ENCODE measurements at places on chromosomes 5 and 9.

GRCh38 chr5:136926073-136926472, 560.7 kb upstream of the TRPC7 start:
- DNase-seq = no peak

GRCh38 chr5:126778675-126779403, 1.9 kb downstream of the LMNB1 start:
- no peak for DNase-seq

GRCh38 chr5:16461782-16462181, 3.8 kb downstream of the ZNF622 start:
- DNase-seq = no peak

DNA sequence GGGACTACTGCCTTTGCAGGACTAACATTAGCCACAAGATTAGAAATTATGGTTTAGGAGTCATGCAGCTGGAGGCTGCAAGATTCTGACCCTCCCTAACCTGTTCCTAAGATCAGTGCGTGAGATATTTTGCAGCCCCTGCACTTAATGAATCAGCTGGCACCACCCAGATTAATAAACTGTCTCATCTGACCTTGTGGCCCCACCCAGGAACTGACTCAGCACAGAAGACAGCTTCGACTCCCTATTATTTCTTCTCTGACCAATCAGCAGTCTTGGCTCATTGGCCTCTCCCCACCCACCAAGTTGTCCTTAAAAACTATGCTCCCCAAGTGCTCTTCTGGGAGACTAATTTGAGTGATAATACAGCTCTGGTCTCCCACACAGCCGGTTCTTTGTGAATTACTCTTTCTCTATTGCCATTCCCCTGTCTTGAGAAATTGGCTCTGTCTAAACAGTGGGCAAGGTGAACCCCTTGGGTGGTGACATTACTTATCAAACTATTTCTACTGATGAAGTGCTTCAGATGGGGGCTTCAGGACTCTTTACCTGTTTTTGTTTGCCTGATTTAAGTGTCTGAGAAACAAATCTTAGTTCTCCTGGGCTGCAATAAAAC, 17.0 kb downstream of the CTSL start:
- no peak for DNase-seq

- no peak for DNase-seq
These were observed 132.6 kb downstream of the MRPL36 start for GRCh38 chr5:1666812-1667588.

- DNase-seq = no peak
These were observed 87.0 kb upstream of the ATG10 start for GRCh38 chr5:81884871-81885270.

- no peak for DNase-seq
These were observed 27.5 kb downstream of the FNIP1 start for GRCh38 chr5:131769336-131769735.

DNA sequence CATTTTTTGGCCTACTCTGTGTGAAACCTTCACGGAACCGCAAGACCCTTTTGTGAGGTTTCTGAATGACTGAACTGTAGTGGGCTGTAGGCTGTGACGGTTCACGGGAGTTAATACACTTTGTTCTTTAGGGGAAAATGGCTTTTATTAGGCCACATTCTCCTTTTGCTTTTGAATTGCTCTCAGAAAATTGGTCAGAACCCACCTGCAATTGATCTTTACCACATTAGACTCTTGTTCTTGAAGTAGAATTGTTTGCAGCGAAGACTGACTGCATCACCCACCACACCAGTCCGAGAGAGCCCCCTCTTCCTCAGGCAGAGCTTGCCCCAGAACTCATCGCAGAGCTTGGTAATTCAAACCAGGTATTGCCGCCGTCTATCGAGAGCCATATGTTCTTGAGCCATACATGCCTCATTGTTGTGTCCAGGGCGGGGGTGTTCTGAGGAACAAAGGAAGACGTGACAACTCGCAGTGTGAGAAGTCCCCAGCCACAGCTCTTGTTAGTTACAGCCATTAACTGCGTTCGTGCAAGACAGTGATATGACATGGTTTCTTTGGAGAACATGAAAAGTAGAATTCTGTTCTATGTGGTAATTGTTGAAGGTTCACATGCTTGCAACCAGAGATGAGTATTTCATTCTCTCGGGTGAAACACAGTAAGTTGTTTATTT, 166.4 kb upstream of the OTULINL start:
- no peak for DNase-seq

DNA sequence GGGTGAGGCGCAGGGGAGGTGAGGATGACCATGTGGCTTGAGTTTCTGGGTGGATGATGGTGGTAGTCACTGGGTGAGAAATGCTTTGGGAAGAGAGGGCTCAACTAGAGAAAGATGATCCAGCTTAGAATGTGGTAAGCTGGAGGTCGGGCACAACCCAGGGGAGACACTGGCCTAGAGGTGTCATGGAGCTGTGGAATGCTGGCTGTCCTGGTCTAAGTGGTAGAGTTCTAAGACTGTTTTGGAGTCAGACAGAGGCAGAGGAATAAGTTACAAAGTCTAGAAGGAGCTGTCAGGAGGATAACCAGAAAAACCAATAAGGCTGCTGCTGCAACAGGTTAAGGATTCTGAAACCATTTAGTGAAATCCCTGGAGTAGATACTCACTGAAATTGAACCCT, 19.2 kb upstream of the ACSL6 start:
- DNase-seq = no peak

DNA sequence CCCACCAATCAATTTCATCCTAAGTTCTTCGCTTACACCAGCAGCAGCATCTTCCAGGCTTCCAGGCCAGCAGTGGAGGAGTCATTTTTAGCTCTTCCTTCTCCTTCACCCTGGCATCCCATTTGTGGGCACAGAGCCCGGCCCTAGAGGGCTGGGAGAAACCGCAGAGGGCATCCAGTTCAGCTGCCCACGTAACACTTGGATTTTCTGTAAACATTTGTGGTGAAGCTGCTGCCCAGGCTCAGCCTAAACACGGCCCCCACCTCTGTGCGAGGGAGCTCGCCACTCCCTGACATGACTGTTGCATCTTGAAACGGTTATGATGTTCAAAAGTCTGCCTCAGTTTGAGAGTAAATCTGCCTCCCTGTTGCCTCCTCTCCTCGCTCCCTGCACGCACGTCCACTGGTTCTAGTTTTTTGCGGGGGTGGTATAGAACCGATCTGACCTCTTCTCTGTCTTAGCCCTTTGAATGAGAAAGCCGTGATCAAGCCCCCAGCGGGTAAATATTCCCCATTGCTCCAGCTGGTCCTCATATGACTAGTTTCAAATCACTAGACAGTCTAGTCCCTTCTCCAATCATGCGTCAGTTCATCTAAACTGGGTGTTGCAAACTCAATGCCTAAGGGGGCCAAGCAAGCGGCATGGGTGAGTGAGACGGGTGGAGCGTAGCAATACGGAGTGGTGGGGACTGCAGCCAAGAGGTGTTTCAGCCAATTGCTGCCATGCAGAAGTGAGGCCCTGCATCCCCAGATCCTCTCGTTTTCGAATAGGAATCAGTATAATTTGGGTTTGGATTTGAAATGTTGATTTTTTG, 34.9 kb upstream of the N4BP3 start:
- no peak for DNase-seq

- no peak for DNase-seq
These were observed 655 bp downstream of the TOR4A start for GRCh38 chr9:137278061-137278701.

- DNase-seq = no peak
These were observed 744 bp upstream of the PPP2CA start for GRCh38 chr5:134226441-134227192.

DNA sequence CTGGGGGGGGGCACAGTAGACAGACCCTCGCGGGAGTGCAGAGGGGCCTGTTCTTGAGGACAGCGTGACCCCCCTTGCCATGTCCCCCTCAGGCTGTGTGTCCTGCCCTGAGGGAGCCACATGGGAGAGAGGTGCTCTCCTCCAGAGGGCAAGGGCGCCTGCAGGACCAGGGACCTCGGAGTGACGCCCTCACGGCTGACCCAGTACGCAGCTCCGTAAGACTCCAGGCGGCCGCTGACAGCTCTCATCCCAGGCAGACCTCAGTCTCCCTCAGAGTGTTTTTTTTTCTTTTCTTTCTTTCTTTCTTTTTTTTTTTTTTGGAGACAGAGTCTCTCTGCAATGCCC, 27.3 kb downstream of the EXD3 start:
- DNase-seq = no peak

GRCh38 chr5:77546-77945, 14.4 kb upstream of the PLEKHG4B start:
- no peak for DNase-seq

- DNase-seq = no peak
These were observed 514.8 kb downstream of the CDK5RAP2 start for GRCh38 chr9:120065151-120065550.

GRCh38 chr5:126855266-126855665, 78.3 kb downstream of the LMNB1 start:
- no peak for DNase-seq

DNA sequence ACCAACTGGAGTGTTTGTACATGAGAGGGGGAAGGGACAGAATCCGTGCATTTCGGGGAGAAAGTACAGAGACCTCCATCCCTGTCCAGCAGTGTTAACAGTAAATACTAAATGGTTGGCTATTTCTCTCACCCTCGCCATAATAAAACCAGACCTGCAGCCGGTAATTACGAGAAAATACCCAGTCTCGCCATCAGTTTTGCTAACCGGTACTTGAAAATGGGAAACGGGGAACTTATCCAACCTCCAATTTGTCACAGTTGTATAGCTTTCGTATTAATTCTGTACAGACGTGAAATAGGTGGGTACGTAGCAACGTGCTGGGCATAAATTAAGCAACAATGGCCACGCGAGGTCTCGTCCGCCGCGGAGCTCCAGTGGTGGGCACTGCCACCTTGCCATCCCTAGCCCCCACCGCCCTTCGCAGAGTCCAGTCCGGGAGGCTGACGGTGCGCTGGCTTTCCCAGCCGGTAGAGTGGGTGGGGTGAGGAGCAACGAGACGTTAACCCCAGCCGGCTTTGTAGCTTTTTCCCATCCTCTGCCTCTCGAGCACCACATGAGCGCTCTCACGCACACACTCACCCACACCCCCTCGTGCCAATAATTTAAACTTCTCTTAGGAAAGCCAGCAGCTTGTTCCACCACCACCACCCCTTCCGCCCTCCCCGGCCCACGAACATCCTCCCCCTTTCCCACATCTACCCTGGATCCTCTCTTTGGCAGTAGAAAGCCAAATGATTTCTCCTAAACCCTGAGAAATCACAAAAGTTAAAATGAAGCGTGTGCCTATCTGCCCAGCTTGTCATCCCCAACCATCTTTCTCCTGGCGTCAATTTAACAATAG, 1.8 kb downstream of the ELAVL2 start:
- DNase-seq = no peak

GRCh38 chr9:114690308-114690707, 8.3 kb upstream of the TEX48 start:
- no peak for DNase-seq

- DNase-seq = no peak
These were observed 89.8 kb downstream of the NTRK2 start for GRCh38 chr9:84759300-84759750.

DNA sequence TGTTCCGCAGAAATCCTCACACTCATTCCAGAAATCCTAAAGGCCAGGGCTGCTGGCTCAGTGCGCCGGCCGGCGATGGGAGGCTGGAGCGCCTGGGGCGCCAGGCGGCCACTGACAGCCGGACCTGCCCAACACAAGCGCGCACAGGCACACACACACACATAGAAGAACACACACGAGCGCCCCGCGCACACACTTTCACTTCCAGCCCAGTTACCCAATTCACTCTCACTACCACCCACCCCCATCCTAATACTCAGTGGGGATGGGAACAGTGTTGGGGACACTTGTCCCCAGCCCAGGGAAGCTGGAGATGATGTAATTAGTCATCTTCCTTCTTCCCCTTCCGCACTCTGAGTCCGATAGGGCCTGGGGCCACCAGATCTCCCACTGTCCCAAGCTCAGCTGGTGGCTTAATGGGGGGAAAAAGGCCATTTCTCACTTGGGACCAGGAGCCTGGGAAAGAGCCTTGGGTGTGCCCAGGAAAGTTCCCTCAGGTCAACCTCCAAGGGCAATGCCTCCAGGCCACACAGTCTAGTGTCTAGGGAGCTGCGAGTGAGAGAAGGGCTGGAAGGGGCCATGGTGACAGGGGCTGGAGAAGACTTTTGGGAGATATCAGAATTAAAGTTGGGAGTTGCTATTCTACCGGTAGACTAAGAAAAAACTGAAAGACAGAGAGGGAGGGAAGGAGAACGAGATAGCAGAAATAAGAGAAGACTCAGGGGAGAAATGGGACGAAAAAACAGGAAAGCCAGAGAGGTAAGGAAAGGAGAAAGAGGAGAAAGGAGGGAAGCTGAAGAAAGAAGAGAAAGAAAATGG, 1.7 kb downstream of the EBF1 start:
- DNase-seq = no peak

DNA sequence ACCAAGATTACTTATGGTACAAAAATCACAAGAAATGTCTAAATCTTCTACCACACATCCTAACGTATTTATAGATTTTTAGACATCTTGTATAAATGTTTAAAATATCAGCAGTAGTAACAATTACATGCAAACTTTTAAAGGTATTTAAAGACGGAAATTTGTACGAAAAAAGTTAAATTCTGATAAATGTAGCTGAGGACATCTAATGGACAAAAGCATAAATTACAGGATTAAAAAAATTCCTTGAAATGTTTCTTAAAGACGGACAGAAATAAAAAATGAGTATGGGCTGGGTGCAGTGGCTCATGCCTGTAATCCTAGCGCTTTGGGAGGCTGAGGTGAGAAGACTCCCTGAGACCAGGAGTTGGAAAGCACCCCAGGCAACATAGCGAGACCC, 15.8 kb downstream of the ERCC8 start:
- DNase-seq = no peak

DNA sequence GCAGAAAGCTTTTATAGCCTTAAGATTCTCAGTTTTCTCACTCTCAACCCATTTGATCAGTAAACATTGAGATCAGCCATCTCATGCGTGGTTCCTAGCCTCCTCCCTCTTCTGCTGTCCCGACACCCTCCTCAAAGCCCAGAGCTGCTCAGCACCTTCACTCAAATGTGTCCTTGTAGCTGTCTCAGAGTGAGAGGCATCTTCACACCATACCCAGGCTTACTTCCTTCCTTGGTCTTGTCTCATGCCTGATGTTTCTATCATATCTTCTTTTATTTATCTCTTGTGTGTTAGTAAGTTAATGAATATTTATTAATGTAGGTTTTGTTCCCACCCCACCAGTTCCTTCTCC, 72.4 kb upstream of the SNX2 start:
- no peak for DNase-seq

DNA sequence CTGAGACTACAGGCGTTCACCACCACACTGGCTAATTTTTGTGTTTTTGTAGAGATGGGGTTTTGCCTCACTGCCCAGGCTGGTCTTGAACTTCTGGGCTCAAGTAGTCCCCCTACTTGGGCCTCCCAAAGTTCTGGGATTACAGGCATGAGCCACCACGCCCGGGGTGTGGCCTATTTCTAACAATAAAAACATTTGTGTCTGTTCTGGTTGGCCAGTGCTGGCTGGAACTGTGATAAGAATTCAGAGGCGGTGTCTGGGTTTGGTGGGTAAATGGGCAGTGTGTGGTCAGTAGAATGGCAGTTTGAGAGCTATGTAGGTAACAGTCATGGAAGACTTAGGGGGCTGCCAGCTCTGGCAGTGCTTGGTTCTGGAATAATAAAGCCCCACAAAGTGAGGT, 46.9 kb upstream of the SYNPO start:
- DNase-seq = no peak

Data from glomerular endothelial cell (primary cell).